ENCODE measurements at places on chromosomes 3 and 15.
A peak's percentile ranks its signal among the peaks of the same experiment; 100 is the strongest.

- DNase-seq, result peak; percentile 57
Measured at GRCh38 chr15:60179786-60180391, 175.8 kb downstream of the FOXB1 start.

DNA sequence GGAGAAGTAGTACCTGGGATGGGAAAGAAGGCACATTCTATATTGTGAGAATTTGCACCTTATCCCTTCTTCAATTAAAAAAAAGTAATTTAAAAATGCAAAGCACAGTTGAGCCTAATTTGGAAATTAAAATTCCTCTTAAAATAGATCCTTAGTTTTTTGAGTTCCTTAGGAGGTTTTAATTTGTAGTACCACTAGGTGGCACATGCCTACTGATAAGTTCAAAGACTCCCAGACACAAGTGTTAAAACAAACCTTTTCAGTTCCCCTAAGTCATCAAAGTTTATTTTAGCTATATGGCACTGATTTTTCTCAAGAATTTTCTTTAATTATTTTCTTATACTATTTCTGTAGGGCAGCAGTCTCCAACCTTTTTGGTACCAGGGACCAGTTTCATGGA, 127.6 kb upstream of the AZI2 start:
- DNase-seq, result no peak

- DNase-seq, result no peak
Measured at GRCh38 chr3:171044835-171045793, 18.6 kb upstream of the SLC2A2 start.

GRCh38 chr3:112736386-112736785, 95.4 kb upstream of the CCDC80 start:
- DNase-seq, result no peak

- no peak for DNase-seq
Measured at GRCh38 chr3:146153429-146153828, 7.6 kb downstream of the PLOD2 start.

DNA sequence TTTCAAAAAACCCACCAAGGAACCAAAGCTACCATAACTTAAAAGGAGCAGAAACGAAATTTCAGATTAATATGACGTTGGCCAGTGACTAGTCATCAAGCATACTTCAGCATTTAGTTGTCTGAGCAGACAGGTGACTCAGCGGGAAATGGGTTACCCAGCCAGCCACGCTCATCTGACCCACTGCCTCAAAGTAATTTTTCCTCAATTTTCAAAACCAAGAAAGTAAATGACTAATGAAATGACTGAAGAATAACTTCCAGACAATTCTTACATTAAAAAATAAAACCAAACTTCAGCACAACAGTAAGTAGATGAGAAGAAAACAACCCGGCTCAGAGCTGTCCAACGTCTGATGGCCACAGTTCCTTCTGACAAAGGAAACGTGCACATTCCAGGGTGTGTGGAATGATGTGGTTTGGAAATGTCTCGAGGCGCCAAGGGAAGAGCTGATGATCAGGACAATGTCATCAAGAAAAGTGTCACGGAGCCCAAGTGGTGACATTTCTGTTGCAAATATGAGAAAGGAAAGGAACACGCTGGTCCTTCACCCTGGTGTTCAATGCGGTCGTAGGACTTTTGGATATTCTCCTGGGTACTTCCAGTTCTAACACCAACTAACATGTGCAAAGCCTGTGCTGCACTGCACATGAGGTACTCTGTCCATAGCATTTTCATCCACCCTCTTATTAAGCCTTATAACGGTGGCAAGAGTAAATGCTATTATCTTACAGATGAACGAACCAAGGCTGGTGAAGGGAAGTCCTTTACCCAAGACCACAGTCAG, 79.1 kb downstream of the FOXP1 start:
- peak; percentile 57 for DNase-seq

DNA sequence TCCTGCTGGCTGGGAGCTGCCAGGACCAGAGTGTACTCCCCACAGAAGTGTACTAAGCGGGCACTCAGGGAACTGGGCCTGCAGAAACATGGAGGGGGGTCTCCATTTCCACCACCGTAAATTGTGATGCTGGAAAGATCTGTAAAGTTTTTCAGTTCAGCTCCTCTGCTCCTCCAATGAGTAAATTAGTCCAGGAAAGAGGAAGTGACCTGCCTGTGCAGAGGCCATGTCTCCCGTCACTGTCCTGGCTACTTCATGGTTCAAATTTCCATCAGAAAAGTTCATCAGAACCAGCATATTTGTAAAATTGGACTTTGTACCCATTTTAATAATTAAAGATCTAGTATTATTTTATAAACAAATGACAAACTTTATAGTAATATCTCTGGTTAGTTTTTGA, 226.7 kb upstream of the THBS1 start:
- no peak for DNase-seq

GRCh38 chr3:151923901-151924300, 50.5 kb downstream of the SUCNR1 start:
- no peak for DNase-seq

DNA sequence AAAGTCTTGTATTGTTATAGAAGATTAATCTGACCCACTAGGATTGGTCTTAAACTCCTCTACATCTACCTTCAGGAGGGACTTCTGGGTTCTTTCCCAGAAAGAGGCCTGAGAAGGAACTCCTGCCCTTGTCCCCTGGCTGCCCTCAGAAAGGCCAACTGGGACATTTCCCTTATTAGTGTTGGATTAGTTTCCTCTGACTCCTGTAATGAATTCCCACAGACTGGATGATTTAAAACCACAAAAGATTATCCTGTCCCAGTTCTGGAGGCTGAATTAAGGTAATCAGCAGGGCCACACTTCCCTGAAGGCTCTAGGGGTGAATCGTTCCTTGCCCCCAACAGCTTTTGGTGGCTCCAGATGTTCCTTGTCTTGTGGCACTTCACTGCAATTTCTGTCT, 102.8 kb upstream of the NMNAT3 start:
- no peak for DNase-seq

Measured in CD4-positive, alpha-beta T cell treated with Interleukin-2 at 100 ng/mL for 4 hours (primary cell).